ENCODE measurements at places on chromosomes 2 and 18. TPM values are rescaled to one million over a fixed set of nuclear protein-coding genes. Genes with fewer than 3 reads are reported as not detected.
A peak's percentile ranks its signal among the peaks of the same experiment; 100 is the strongest.

Gene C2orf76
- 16.5 TPM for total RNA-seq

Gene ACOXL
- not detected for total RNA-seq

GRCh38 chr2:239661334-239662312 lies 260.8 kb upstream of the HDAC4 start:
- no peak for DNase-seq

GRCh38 chr2:217026569-217026968 lies 166.7 kb upstream of the TNP1 start:
- no peak for DNase-seq

DNA sequence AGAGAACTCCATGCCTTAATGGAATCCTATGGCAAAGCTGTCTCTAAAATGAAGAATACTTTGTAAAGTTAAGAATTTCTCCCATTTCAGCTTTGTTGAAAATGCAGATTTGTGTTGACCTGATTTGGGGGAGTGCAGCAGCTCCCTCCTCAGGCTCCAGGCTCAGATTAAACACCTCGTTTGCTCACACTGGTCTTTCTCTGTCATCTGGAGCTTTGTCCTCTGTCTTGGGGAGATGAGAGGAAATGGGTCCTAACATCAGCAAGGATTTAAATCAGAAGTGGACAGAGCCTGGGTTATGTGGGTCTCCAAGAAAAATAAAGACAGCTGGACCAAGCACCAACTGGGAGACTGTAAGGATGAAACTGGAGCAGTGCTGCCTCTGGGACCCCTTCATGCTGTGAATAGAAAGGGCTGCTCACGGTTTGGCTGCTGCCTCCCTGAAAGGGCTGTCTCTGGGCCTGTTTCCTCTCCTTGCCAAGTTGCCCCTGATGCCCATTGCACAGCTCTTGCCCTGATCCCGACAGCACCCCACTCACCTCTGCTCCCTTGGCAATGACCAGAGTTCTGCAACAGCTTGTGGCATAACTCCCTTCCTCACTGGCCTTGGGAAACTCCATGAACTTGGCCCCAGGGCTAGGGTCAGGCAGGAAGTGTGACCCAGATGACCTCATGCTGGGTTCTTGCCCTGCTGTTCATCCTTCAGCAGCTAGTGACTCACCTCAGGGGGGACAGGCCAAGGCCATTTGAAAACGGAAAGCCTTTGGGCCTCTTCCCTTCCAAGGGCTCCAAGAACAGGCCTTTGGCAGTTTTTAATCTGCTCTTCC lies 197.2 kb downstream of the CYP26B1 start:
- peak; percentile 98 for DNase-seq

GRCh38 chr2:234463626-234464290 lies 33.1 kb downstream of the ARL4C start:
- DNase-seq = no peak

DNA sequence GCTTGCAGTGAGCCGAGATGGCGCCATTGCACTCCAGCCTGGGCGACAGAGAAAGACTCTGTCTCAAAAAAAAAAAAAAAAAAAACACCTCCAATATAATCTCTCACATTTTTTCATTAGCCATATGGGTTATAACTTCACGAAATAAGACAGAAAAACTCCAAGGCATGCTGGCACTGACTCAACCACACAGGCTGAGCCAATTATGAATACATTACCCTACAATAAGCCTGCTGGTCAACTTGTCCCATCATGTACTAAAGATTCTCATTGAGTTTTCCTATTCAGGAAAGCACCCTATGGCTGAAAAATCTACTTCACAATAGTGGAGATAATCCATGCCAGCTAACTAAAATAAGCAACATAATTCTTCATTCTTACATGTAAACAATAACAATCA lies 12.8 kb upstream of the MAP3K20 start:
- DNase-seq = peak; percentile 31

DNA sequence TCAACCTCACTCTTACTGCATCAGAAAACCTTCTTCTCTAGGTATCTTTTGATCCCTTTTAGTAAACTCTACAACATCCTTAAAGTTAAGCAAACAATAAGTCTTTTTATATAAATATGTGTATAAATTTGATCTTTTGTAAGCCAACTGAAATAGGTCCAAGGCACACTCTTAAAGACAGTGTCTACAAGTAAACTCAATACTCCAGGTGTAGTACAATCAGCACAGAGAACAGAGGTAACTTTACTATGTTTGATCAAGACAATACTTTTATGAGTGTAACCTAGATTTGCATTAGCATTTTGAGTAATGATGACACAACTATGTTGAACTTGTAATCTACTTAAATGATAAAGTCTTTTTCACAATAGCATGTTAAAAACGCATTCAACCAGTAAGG lies 593.1 kb upstream of the CHAC2 start:
- no peak for DNase-seq

DNA sequence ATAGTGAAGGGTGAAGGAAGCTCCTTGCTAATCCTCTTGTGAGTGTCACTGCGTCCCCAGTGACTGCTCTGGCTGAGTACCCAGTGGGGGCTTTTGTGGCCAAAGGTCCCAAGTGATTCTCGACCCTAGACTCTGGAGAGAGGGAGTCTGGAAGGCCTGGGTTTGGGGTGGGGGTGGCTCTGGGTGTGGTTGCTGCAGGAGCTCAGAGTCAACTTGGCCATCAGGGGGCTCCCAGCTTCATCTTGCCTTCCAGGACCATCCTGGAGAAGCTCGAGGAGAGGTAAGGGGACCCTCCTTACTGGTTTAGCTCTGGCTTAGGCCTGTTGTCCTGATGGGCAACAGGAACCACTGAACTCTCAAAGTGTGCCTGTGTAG lies 592 bp downstream of the PSD4 start:
- no peak for DNase-seq

DNA sequence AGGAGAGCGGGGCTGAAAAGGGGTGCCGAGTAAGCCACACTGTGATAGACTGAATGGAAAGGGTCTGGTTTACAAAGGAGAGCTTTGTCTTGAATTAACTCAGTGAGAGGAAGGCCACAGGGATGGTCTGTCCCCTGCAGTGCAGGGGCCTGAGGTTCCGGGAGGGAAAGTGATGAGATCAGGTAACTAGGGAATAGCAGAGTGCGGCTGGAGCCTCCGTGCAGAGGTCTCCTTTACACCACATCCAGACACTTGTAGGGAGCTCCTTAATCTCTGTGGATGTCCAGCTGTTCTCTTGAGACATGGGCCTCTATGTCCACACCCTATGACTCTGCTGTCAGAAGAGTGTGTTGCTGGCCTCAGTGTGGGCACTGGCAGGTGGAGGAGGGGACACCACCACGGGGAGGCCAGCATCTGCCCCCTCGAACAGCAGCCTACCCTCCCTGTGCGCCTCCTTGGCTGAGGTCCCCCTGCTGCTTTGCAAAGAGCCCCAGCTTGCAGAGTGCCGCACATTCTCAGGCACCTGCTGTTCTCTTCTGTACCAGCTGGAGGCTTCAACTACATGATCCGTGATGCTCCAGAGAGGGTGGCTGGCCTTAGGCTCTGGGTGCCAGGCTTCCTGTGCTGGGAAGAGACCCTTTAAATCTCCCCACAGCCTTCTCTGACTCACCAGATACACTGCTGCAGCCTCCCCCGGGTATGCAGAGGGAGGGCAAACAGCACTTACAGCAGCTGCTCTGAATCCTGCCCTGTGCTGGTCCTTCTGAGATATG lies 25.9 kb downstream of the ENOSF1 start:
- no peak for DNase-seq

DNA sequence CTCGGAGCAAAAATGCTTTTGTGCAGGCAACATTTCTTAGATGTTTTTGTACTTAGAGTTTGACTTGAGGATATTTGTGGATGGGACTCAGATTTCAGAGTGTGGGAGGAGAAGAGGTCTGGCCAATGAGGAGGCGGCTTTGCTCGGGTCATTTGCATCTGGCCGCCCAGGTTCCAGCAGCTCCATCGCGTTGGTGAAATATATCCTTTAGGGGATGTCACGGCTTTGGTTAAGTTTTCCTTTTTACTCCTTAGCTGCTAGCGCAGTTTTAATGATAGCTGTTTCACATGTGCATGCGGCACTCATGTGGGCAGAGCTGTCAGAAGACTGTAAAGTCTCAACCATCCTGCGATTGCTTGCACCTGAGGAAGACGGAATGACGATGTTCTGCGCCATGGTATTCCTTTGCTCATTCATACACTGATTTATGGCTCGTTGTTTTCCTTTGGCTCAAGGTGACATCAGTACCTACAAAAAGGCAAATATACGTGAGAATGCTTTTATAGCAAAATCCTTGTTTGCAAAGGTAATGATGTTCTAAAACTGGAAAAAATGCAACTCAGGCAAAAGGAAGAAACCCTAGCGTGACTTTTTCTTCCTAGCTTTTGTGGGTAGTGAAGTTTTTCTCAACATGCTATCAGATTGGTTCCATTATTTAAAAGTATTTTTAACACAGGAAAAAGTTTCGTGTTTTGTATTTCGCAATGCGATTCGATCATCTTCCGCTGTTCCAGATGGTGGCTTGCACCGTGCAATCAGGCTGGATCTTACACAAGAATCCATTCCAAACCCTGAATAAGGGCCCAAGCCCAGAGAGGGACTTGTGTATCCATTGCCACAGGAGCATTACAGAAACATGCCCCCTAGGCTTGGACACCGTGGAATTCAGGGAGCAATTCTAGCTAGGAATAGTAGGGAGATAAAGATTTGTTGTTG lies 70.5 kb upstream of the ZNF516 start:
- DNase-seq = peak; percentile 80

DNA sequence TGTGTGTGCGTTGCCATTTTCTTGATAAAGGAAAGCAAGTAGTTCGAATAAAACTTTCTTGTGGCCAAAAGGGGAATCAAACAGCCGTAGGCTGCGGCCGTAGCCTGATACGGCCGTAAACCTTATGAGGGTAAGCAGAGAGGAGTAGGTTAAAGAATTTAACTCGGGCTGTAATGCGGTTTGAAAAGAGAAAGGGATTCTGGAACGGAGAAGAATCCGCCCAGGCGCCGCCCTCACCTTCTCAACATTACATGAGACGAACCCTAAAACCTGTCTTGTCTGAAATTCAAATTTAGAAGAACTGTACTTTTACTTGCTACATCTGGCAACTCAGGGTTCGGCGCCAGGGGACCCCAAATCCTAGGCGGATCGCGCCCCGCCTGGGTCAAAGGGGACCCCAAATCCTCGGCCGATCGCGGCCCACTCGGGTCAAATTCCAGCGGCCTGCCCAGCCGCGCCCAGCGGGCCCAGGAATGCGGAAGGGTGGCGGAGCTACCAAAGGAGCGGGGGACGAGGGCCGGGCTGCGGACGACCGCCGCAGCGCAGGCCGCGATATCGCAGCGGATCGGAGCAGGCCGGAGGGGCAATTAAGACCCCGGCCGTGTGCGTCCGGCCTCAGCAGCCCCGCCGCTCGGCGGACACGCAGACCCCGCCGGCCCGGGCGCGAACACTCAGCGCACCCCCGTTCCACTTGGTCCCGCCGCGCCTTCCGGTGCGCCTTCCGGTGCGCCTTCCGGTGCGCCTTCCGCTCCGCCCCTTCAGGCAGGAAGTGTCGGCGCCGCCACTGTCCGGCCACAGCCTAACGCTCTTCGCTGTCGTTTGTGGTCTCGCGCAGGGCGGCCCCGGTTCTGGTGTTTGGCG lies at the start of gene MYL12B:
Gene MYL12B (plus strand): TSS at position 761 of the 861 bp plus-strand sequence. CDS start 10,766 bp downstream, outside the sequence.
- peak; percentile 82 for DNase-seq
